ENCODE measurements at places on chromosomes 16 and 17. TPM values are rescaled to one million over a fixed set of nuclear protein-coding genes. Genes with fewer than 3 reads are reported as not detected.

CRYBA1 gene
- not detected for polyA plus RNA-seq

NOS2 gene
- 2.5 TPM for polyA plus RNA-seq

LHX1 gene
- not detected for polyA plus RNA-seq

MT1G gene
- polyA plus RNA-seq: not detected

- DNase-seq: no peak
Measured at GRCh38 chr16:22053921-22054341, 38.4 kb upstream of the VWA3A start.
